Ovary (tissue), 10 donors: ENCODE measurements at places on chromosomes 7 and 10. TPM values are rescaled to one million over a fixed set of nuclear protein-coding genes. Genes with fewer than 3 reads are reported as not detected.

DNA sequence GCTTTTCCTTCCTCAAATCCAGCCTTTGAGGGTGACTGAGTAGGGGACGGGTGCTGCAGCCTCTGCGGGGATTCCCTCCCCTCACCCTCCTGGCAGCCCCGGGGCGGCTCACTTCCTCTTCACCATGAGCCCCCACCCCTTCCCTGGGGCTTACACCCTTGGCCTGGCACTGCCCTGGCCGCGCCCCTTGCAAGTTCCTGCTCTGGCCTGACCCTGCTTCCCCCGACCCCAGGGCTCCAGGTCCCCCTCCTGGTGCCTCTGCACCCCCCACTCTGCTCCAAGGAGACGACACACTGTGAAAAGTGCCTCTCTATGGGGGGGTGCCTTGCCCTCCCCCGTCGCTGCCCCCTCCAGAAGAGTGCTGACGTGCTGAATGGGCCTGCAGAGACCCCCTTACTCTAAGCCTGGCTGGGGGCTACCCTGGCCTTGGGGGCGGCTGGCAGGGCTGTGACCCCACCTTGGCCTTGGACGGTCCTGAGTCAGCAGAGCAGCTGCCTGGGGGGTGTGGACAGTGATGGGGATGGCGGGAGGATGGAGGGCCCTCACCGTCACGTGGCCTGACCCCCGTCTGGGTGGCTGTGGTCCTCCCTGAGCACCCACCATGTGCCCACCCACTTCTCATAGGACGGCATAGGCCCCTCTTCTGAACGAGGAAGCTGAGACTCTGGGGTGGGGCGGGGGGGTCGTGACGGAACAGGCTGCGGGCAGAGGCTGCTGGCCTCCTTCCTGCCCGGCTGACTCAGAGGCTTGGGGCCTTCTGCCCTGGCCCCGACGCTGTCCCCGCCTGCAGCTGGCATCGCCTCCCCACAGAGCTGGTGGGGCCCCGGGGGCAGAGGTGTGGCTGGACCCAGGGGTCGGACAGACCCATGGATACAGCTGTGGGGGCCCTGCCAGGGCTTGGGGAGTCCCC lies 9.8 kb downstream of the LFNG start:
- no peak for DNase-seq

DNA sequence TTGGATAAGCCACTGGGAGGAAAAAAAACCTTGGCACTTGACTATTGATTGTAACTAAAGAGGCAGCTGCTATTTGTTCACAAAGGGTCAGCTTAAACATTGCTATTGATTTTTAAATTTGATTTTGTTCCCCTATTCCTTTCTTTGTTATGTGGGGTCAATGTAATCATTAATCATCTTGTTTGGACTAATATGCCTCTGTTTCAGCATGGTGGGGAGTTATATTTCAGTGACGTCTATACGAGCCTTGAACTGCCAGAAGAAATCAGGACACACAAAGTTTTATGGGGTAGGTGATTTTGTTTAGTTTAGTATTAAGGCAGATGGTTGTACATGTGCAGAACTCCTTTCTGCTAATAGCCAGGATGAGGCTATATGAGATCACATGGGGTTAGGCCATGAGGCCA lies 7.5 kb downstream of the AS3MT start:
- no peak for DNase-seq

DNA sequence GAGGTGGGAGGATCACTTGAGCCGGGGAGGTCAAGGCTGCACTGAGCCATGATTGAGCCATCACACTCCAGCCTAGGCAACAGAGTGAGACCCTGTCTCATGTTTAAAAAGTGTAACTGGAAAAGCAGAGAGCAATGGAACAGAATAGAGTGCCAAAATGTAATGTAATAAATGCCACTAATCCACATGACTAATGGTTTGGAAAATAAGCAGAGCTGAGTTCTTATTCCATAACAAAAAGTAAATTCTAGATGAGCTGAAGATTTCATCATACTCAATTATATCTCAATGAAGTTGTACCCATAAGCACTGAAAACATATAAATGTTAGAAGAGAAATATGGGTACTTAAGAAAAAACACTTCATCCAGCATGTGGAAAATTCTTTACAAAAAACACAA lies 132.6 kb downstream of the USP6NL start:
- DNase-seq, result no peak

DNA sequence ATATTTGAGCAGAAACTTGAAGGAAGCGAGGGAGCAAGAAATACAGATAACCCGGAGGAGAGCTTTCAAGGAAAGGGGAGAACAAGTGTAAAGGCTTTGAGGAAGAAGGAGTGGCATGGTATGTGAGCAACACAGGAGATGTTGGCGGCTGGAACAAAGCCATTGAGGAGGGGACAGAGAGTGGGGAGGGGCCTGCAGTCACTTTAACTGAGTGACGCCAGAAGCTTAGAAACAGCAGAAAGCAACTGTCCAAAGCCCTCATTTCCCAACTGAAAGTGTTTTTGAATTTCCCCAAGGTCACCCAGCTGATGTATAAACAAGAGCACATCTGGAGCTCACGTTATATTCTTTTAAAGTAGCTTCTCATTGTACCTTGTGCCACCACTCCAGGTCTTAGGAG lies 19.1 kb downstream of the AUTS2 start:
- DNase-seq, result peak; percentile 13

DNA sequence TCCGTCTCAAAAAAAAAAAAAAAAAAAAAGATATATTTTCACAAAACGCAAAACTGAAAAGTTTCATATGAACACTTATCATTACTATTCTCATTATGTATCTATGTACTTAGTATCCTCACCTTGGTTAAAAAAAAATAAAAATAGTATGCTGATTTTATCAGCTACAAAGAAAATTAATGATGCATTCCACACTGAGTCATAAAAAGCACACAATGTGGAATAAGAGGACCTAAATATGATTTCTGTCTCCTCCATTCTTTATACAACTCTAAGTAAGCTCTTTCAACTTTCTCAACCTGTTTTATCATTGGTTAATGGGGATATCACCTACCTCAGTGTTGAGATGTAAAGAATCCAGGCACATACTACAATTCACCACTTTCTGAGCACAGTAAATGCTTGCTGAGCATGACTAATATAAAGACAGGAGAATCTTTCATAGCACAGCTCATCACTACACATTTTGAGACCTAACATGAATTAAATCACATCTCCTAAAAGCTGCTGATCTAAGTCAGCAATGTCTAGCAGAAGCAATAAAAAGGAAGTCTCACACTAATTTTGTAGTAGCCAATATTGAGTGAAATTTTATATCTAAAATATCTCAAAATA lies 2.7 kb downstream of the SNX13 start:
- no peak for DNase-seq

GRCh38 chr7:69782917-69783684 lies 184.8 kb downstream of the AUTS2 start:
- peak; percentile 84 for DNase-seq

DNA sequence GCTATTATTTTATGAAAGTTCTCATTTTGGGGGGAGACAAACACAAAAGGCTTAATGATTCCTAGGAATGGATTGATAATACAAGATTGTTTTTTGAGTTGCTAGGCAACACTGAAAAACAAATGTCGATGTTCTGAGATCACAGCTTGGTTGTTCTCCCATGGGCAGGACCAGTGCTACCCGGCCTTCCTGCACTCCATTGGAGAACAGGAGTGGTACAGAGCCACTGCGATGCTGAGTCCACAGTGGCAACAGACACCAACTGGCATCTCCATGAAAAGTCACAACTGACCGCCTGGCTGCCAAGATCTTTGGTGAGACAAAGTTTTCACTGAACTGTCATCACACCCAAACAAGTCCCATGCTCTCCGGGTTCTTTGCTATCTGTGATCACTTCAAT lies 68.9 kb upstream of the NMT2 start:
- no peak for DNase-seq

GRCh38 chr10:49488056-49488717 lies 50.7 kb downstream of the ERCC6 start:
- no peak for DNase-seq

DNA sequence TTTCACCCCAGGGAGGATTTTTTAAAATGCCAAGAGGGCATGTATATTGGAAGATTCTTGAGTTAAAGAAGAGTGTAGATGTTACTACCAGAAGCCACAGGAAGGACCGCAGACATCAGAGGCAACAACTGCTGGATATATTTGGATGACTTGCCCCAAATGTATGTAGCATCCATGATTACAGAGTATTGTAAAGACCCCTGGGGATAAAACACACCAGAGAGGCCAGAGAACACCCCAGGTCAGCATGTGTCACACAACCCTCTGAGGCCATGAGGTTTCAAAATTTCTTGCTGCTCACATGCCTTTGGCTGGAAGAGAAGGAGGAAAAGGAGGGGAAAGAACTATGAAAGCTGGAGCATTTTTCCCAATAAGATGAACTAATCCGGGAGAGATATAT lies 108.0 kb upstream of the LSM8 start:
- DNase-seq, result no peak

- DNase-seq, result no peak
Observed at GRCh38 chr7:96414931-96415292, 93.0 kb upstream of the SLC25A13 start.

DNA sequence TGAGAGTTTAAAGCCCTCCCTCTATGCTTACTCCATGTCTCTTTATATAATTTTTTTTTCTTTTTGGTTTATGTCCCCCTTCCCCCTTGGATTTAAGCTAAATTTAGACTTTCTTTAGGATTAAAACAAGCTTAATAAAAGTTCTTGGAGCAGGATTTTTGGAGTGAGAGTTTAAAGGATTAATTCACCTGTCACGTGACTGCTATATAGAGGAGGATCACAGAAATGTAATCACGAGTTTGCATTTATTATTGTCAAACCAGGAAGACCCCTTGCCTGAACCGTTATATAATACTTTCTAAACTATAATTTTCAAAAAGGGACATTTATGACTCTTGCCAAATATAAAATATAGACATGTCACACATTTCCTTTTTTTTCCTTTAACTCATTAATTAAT lies 78.1 kb upstream of the IMMP2L start:
- no peak for DNase-seq

GRCh38 chr10:97805096-97805884 lies 33.5 kb upstream of the SFRP5 start:
- DNase-seq, result no peak

DNA sequence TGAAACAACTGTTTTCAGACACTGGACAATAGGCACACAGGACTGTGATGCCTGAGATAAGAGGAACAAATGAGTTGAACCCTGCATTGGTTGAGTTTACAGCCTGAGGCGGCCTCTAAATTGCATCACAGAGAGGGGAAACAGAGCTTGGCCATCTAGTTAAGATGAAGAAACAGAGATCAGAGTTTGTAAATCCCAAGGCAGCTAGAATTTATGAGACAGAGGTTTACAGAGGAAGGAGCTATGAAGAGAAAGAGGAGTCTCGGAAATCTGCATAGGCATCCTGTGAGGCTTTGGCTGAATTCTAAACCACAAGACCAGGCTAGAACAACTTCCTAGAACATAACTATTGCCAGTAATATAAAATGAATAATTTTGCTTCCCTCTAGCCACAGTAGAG lies 41.0 kb upstream of the OIT3 start:
- DNase-seq, result no peak

- no peak for DNase-seq
Observed at GRCh38 chr10:97689559-97690020, 2.5 kb upstream of the AVPI1 start.

GRCh38 chr7:92306153-92306552 lies 60.4 kb downstream of the ANKIB1 start:
- DNase-seq, result no peak

DNA sequence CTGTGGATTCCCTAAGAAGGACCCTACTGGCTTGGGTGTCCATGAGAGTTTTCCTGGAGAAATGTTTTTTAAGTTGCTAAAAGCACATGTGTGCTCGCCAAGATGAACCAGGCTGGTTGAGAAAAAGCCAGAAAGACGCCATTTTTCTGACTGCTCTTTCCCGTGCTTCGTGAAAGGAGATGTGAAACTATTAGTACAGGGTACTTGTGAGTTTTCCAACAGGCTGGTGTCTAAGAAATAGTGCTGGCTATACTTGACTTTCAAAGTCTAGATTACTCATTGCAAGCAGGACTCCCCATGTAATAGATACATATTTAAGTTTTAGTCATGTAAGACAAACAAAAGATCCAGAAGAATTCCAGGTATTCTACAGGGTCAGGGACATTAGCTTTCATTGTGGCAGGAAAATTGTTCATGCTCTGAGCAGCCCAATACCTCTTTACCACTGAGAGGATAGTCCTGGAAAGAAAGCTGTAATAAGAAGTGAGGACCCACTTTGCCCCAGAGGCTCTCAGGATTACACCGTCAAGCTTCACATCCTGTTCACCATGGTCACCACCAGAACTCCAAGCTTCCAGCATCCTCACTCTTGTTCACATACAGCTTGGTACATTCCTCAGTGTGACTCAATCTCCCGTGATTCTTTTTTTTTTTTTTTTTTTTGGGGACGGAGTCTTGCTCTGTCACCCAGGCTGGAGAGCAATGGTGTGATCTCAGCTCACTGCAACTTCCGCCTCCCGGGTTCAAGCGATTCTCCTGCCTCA lies 43.8 kb upstream of the ICA1 start:
- DNase-seq, result no peak

GRCh38 chr7:15586266-15586665 lies 24.5 kb upstream of the AGMO start:
- DNase-seq, result no peak

DNA sequence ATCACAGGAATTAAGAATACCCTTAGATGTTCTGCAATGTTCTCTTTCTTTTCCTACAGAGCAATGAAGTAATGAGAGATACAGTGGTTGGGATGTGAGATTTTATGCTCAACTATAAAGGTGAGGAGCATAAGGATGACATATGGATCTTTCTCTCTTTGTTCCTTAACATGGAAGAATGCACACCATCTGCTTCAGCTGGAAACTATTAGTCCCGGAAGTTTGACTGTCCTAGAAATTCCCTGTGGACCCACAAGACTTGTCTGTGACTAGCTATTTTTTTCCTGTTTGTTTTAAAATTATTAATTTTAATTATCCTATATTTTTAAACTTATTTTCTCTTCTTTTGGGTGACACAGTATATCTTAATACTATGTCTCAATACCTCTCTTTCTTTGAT lies 80.2 kb downstream of the DKK1 start:
- no peak for DNase-seq

- no peak for DNase-seq
Observed at GRCh38 chr7:73715648-73716317, 3.7 kb downstream of the STX1A start.

CALD1 gene
- total RNA-seq, result 306 TPM

SLC26A4 gene
- 1.2 TPM for total RNA-seq

TDRD1 gene
- 0.70 TPM for total RNA-seq

CTAGE4 gene
- 11.1 TPM for total RNA-seq

GJD4 gene
- not detected for total RNA-seq

OR2A5 gene
- total RNA-seq, result not detected

NKX2-3 gene
- not detected for total RNA-seq

ZWINT gene
- 5.4 TPM for total RNA-seq

JAKMIP3 gene
- 2.1 TPM for total RNA-seq

SPAM1 gene
- not detected for total RNA-seq

HECW1 gene
- 2.0 TPM for total RNA-seq

FGFR2 gene
- 26.5 TPM for total RNA-seq

PSMA2 gene
- 43.6 TPM for total RNA-seq

TMEM236 gene
- total RNA-seq, result 0.32 TPM
